Activated naive CD4-positive, alpha-beta T cell treated with Interleukin-2 at 50 U/mL for 16 hours (primary cell): ENCODE measurements at places on chromosomes 7 and 10.

DNA sequence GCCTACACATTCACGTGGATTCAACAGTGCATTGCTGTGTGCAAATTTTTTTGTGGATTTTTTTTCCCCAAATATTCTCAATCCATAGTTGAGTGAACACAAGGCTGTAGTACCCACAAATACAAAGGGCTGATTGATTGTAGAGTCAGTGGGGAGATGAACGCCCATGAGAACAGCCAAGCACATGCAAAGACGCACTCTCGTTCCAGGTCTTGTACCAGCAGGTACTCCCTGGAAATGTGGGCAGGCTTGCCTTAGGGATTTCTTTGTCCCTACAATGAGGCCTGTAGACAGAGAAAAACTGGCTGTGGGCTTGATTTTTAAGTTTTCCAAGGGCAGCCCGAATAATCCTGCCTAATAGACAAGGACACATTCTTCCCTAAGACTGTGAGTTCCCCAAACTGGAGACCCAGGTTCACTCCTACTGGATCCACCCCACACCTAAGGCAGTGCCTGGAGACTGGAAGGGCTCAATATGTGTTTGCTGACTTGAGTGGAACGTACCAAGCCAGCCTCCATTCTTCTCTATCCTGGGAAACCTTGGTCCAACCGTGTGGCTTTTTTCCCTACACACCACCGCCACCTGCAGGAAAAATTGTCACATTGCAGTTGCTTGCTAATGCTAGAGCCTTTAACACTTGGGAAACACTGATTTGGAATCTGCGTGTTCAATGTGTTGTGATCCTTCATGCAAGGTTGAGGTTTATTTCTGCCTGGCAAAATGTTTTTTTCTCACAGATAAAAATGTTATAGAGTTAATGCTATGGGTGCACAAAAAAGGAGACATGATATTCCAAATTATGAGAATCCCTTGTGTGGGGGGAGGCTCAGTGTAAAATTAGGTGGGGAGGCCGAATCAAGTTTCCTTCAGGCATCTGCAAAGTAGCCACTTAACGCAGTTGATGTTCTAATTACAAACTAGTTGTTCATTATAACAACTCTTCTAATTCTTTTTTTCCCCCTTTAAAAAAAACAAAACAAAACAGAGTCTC, 49.3 kb downstream of the PPP1R17 start:
- DNase-seq = no peak

DNA sequence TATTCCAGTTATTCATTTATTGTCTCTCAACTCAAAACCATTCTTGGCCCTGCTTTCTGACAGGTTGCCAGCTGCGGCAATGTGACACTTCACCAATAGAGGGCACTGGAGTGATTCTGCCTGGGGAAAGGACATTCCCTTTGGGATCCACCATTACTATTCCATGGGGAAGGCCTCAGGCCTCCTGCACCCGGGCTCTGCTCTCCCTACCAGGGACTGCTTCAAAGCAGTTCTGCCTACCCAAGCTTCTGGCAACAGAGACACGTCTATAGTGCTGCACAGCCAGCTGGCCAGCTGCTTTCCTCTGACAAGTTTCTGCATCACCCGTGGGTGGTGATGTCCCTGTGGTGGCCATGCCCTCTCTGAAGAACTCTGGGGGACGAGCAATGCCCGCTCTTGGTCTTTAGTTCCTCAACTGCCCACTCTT, 163.8 kb downstream of the ELMO1 start:
- peak; percentile 46 for DNase-seq

DNA sequence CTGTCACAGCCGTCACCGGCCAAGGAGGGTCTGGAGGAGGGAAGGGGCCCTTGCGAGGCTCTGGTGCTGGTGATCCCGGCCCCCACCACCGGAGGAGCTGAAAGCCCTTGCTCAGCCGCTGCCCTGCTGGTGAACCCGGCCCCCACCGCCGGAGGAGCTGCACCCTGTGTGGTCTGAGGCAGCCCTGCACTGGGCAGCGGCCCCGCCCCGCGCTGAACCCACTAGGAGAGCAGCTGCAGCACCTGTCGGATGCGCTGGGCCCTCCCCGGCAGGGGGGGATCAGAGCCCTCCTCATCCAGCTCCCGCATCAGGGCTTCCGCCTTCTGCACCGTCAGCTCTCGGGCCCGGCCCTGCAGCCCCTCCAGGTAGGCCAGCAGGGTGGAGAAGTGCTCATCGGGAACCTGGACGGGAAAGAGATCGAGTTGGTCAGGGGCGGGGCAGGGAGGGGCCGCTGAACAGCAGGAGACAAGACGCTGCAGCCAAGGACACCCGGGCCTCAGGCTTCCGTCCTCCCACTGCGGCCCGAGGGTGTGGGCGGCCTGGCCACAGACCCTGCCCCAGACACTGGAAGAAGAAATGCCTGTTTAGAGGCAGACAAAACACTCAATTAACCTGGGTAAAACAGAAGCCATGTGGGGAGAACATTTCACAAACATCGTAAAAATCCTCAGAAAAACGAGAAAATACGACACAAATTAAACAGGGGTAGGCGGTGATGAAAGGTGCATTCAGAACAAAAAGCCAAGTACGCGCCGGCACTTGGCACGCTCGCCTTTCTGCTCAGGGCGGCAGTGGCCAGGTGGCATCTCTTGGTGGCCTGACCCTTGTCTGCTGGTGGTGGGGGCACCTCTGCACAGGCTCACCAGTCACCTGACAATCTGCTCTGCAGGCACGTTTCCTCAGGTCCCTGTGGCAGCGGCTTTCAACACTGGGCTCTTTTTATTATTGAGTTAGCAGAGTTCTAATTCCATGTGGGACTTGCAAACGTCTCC, 14.7 kb downstream of the CYP2W1 start:
- DNase-seq = no peak

DNA sequence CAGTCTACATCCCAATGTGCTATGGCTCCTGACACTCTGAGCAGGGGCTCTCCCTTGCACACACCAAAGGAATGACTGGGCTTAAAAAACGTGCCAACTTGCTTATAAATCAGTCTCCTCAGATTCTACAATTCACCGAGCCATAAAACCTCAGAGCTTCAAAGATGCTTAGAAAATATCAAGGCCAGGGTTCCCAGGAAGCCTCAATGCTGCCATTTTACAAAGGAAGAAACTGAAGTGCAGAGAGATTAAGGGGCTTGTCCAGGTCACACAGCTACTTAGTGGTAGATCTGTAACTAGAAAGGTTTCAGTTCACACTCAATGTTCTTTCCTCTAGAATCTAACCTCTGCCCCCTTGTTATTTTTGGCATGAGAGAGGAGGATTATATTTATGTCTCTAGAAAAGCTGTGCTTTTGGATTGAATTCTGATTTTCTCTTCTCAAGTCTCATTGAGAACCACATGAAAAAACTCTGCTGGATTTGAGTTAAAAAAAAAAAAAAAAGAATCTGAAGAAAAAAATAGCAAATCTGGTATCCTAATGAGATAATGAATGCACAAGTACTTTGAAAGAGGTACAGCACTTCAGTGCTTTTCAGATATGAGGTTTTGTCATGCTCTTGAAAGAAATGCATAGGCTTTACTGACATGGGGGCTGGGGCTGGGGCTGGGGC, 22.3 kb upstream of the TSPAN33 start:
- DNase-seq = no peak

GRCh38 chr7:3893789-3894153, 592.7 kb downstream of the SDK1 start:
- DNase-seq = no peak

- no peak for DNase-seq
Measured at GRCh38 chr10:57692255-57692980, 575.3 kb downstream of the IPMK start.

DNA sequence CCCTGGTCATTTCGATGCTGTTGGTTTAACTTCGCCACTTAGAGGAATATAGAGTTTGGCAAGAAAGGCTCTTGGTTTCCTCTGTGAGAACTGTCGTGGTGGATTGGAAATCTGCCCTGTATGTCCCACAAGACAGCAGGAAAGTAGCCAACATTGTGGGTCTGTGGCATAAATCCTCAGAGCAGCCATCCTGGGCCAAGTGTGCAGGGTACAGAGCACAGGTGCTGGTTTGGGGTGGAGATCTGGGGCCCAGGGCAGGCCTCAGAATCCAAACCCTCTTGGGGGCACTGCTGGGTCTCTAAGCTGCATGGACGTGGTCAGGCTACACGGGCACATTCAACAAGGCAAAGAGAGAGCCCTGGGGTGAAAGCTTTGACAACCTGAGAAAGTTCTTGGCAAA, 39.2 kb upstream of the TMEM273 start:
- DNase-seq = no peak

DNA sequence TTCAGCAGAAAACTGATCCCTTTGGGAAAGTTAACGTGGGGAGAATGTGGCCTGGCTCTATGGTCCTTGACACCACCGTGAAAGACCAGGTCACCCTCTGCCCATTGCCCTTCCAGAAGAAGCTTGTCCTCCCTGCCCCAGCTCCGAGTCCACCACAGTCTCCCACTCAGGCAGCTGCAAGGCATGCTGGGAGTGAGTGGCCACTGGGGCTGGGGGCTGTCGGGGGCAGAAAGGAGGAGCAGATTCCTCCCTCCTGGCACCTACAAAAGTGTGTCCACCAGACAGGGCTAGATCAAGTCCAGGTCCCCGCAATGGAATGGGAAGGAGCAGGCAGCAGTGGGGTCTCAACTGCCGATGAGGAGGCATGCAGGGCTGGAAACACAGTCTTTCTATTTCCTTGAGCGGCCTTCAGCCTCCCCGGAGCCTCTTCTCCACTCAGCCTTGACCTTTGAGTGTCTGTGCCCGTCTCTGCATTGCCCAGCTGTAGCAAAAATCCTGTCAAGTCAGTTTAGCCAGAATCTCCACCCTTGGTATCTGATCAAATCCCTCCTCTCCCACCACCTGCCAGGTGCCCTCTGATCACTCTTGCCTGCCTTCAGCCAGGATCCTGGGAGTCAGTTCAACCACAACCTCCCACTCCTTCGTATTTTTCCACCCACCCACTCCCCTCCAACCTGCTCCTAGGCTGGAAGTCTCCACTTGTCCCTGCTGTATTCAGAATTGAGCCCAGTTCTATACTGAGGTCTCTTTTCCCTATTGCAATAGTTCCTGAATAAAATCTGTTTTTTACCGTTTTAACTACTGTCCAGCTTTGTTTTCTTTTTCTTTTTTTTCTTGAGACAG, 6.9 kb upstream of the ZNF316 start:
- no peak for DNase-seq

DNA sequence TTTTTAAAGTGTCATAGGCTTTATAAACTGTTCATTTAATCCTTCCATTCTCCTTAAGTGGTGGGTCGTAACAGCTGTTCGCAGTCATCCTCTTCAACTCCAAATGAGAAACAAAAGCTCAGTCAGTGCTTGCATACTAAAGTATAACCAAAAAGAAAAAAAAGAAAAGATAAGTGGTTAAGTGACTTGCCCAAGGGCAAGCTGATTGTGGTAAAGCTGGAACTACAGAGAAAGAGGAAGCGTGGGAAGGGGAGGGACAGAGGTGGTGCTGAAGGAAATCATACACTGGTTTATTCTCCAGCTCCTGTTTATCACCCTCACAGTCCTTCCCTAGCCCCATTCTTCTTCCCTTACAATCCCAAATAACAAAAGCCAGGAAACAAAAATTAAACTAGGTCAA, 29.6 kb downstream of the IDE start:
- DNase-seq = no peak

DNA sequence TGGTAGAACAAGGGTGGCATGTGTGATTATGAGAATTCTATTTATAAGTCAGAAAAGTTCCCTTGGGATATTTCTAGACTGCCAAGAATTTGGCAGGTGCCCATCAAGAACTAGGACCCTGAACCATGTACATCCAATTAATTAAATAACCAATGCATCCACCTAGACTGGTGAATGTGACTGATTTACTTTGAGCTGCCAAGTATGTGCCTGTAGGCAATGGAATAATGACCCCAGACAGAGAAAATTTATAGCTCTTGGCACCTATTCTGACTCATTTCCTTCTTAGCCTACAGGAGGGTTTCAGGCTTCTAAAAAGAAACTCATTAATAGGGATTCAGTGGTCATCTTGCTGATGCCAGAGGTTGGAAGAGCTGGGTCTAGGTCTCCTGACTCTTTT, 54.9 kb downstream of the KCNH2 start:
- DNase-seq = no peak

DNA sequence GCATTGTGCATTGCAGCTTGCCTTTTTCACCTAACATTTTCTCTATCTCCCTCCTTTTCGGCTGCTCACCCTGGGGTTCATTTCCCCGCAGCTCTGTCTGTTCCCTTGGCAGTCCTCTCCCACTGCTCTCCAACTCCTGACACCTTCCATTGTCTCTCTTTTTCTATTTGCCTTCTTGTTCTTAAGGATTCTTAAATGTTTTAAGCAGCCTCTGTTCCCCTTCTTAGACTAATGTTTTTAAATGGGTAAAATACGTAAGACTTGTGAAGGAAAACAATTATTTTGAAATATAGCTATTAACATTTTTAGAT, 19.4 kb downstream of the BMPR1A start:
- no peak for DNase-seq

DNA sequence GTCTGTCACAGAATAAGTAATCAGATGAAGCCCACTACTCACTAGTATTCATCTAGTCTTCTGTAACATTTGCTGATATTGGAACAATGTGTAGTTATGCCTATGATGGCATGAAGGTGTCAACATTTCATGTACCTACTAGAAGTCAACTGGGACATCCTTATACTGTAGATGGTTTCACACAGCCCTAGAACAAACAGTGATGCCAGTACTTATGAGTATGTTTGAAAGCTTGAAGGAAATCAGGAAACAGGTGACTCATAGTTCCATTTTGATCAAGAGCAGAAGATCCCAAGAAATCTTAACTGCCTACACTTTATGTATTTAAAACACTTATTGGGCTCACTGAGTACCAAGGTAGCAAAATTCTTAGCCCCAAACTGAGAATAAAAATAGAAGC, 1519.6 kb downstream of the REEP3 start:
- DNase-seq = no peak

GRCh38 chr7:107383203-107383602, 86.7 kb upstream of the GPR22 start:
- no peak for DNase-seq

GRCh38 chr7:87027900-87028299, 31.6 kb downstream of the ELAPOR2 start:
- no peak for DNase-seq

DNA sequence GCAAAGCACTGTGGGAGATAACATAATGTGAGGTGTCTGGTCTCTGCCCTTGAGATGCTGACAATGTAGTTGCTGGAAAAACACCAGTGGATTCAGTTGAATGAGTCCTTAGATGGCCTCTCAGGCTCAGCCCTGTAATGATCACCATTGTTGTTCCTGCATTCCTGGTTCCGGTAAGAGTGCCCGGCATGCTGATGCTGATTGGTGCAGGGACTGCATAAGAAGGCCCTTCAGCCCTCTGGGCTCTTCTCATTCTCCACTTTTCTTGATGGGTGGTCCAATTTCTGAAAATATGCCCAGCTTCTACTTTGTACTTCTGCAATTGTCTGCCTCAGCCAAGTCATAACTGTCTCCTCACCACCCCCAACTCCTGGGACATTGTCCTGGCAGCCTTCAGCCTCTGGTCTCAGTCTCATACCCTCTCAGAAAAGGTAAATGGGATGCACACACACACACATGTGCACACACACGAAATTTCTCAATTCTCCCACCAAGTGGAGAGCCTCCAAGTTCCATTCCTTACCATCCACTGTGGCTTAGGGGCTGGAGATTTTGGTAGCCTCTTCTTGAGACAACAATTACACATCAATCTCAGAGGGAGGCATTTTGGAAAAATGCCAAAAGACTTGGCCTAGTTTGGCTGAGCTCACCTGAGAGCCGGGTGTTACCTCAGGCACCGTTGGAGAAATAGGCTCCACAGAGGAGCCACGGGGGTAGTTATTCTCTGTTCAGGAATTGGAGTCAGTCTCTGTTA, 314.9 kb downstream of the RPS24 start:
- DNase-seq = no peak

- no peak for DNase-seq
Measured at GRCh38 chr10:102761981-102762380, 18.2 kb downstream of the WBP1L start.
